ENCODE measurements at places on chromosomes 6 and 20.

GRCh38 chr20:52974179-52974594 is 2.0 kb downstream of the TSHZ2 start:
- DNase-seq, result no peak

- DNase-seq, result no peak
Observed at GRCh38 chr20:15882553-15882952, 690.7 kb downstream of the KIF16B start.

GRCh38 chr6:168288781-168289570 is 30.6 kb downstream of the DACT2 start:
- DNase-seq, result no peak

DNA sequence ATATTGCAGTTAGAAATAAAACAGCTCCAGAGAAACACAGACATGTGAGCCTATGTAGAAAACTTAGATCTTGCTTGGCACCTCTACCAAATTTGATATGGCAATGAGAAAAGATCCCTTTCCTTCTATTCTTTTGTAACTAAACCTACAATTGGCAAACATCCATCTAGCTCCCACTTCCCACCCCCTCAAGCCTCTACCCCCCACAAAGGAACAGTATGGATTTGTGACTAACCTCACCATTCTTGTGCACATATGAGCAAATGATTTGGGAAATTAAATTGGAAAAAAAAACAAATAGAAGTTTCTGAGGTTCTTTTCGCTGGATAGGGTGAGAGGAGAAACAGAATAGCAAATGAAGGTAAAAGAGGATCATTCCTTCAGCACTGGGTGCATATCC is 85.8 kb upstream of the TIAM2 start:
- DNase-seq, result no peak

GRCh38 chr6:139690007-139690406 is 315.6 kb upstream of the CITED2 start:
- no peak for DNase-seq

DNA sequence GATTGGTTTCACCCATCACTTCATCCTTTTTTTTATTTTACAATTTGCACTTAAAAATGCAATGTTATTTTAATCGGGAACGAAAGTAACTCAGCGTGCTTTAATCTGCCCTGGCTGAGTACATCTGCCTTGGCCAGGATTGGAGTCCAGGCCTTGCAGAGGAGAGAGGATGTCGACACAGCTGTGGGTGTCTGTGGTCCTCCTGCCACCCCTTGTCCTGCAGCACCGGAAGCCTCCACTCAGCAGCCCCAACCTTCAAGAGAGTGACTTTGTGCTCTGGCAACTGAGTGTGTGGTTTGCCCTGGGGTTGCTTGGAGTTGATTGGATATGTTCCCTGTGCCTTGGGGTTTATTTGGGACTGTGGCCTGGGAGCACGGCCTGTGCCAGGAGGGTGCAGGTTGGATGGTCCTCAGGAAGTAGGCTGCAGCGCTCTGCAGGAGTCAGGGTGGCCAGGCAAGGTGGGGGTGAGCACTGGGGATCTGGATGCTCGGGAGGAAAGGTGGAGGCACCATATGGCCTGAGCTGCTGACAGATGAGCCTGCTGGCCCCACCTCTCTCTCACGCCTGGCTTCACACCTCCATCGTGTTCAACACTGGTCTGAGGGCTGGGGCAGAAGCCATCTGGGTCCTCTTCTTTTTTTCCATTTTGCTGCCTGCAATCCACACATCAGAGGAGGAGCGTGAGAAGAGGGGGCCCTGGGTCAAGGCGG is 4.3 kb downstream of the MYT1 start:
- no peak for DNase-seq

DNA sequence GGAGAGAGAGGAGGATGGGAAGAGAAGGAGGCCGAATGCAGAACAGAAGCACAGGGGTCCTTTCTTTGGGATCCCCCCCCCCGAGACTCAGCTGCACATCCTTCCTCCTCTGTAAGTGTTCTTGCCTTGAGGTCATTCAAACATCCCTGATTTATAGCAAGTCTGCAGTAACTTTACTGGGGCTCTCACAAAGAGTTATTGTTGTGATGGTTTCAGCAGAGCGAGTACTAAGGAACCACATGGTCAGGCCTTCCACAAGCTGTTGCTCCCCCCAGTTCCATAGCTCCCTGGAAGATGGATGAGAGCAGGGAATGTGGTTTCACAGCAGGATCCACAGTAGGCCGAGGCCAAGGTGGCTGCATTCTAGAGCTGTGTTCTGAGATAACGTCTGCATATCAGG is 351.4 kb upstream of the CDH4 start:
- DNase-seq, result no peak

- DNase-seq, result no peak
Observed at GRCh38 chr6:108797951-108798669, 50.1 kb upstream of the ARMC2 start.

- DNase-seq, result no peak
Observed at GRCh38 chr6:13703496-13703895, 8.1 kb downstream of the RANBP9 start.

- no peak for DNase-seq
Observed at GRCh38 chr6:16434885-16435284, 196.5 kb downstream of the GMPR start.

GRCh38 chr6:168313431-168314011 is 6.1 kb downstream of the DACT2 start:
- no peak for DNase-seq

DNA sequence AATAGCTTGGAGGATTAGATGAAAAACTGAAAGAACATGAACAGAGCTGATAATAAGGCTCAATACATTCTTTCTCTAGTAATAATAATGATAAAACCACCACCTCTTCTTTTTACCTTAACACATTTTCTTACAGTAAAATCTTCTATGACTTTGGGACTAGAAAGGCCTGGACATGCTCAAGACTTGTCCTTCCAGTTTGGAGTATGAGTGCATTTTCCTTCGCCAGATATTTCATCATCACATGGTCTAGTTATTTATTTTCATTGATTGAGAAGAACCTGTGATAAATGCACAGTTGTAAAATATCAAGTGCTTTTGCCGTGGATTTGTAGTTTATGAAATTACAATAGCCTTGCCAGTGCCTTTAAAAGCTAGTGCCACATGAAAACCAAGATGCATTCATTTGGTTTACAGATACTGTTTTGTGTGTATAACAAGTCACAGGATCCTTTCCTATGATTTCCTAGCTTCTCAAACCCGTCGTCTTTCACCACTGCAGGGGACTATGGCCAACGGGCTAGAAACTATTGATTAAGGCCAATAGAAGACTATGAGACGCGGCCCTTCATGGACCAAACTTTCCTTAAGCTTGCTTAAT is 200.2 kb upstream of the ZNF217 start:
- DNase-seq, result no peak

DNA sequence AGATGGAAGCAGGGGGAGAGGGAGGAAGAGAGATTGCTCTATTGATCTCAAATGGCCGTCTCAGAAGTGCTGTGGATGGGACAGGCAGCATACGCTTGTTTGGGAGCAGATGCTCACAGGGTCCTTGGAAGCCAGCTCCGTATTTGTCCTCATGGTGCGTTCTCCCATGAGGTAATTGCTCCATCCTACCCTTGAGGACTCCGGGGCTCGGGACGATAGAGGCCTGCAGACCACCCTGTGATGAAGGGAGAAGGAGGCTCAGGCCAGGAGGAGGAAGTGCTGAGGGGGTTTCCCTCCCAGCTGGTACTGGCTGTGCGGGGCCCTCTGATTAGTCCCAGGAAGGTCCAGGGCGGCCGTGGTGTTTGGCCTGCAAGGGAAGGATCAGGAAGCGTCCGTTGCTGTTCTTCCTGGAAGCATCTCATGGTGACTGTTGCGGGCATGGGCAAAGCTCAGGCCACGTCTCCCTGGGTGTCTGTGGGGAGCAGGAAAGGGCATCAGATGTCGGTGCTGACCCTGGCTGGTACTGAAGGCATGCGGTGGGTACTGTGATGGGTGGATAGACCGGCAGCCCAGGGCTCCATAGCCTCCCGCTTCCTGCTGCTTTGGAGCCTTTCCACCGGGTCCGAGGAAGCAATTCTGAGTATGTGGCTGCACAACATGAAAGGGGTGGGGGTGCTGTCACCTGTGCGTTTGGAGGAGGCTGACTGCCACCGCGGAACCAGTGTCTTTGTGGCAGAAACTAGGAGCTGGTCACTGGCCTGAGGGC is 158.3 kb downstream of the SYCP2 start:
- DNase-seq, result no peak

DNA sequence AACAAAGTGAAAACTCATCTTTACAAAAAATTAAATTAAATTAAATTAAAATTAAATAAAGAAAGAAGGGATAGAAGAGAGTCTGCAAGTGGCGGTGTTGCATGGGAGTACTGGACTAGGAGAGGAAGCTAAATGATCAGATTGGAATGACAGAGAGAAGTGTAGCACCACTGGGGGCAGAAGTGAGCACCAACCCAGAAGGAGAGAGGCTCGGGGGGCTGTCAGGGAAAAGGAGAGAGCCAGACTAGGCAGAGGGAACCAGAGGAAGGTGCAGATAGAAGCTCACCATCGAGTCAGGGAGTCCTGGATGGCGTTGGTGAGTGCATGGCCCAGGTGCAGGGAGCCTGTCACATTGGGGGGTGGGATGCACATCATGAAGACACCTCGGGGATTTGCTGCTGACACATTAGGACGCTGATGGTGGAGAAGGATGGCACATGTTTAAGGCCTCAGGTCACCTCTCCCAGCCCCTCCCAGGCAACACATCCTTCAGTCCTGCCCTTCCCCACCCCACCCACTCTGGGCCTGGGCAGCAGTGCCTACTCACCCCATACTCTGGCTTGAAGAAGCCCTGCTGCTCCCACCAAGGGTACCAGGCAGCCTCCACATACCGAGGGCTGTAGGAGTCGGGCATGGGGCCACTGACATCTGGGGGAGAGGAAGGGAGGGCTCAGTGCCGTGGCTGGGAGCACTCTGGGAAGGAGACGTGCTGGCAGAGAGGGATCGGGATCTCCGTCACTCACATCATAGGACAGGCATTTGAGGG is 4.0 kb downstream of the VARS1 start:
- DNase-seq, result no peak

- no peak for DNase-seq
Observed at GRCh38 chr20:10648651-10649050, 25.1 kb downstream of the JAG1 start.

DNA sequence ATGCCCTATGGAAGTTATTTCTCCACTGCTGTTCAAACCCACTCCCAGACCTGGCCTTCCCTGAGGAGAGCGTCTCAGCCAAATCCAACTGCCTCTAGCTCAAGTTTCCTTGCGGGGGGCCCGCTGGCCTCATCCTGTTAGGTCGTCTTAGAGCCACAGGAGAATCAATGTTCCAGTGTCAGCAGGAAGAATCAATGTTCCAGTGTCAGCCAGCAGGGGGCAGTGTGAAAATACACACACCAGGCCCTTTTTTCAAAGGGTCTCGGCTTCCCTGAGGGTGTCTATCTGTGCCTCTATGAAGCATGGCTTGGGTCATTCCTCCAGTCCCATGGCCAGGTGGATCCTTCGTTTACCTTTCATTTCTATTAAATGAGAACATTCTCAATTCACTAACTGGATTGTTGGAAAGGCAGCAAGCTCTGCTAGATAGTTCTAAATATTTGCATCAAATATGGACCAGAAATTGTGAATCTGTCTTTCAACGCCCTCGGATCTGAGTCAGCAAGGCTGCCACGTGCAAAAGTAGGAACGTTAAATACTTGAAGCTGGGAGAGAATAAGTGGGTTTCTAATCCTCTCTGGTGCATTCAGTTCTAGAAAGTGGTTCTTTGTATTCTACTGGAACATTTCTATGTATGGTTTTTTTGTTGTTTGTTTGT is 19.2 kb downstream of the PRND start:
- DNase-seq, result peak; percentile 22

GRCh38 chr20:5550733-5551529 is 199.3 kb upstream of the SHLD1 start:
- DNase-seq, result no peak

GRCh38 chr6:85068221-85068620 is 303.8 kb upstream of the TBX18 start:
- no peak for DNase-seq

DNA sequence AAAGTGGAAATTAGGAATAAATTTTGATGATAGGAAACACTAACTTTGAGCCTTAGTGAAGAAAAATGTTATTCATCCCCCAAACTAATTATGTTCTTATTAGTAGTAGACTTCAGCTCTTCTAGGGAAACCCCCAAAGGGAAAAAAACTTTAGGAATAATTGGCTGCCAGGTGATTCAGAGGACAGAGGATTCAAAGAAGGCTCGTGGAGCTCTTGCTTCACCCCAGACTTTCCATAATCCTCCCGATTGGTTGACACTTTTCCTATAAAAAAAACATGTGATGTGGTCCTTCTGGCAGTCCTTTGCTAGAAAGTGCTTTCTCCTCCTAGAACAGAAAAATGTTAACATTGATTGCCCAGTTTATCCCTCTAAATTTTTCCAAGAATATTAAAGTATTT is 5.6 kb upstream of the CCDC170 start:
- no peak for DNase-seq

GRCh38 chr6:165758441-165758840 is 95.4 kb upstream of the PDE10A start:
- no peak for DNase-seq

DNA sequence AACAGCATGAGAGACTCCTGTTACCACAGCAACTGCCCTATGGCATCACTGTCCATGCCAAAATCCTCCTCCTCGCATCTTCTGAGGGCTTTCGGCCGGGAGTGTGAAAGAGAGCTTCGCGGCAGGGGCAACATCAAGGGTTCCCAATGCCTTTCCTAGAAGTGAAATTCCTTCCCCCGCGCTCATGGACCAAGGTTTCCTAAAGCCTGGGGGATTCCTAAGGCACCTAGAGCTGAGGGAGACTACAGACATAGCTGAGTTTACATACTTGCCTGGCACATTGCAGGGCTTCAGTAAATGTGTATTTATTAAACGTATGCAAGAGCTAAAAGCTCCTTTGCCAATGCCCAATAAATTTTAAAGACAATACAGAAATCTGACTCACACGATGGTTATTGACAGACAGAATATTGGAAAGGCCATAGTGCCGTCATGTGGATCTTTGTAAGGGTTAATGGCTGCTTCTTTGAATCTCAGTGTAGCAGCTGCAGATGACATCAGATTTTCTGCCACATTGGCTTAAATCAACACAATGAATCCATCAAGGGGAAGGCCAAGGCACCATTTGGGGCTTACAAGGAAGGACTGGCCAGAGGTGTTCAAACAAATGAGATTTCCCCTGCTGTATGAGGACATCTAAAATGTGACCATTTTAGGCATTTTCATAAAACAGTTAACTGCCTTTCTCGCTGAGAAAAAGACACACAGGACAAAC is 281.2 kb upstream of the JARID2 start:
- no peak for DNase-seq

GRCh38 chr6:5478380-5478779 is 217.1 kb downstream of the FARS2 start:
- no peak for DNase-seq

GRCh38 chr6:162640756-162641155 is 86.8 kb downstream of the PRKN start:
- DNase-seq, result no peak

- DNase-seq, result no peak
Observed at GRCh38 chr6:14858808-14859207, 387.1 kb upstream of the JARID2 start.

- DNase-seq, result no peak
Observed at GRCh38 chr6:72784581-72784980, 162.7 kb downstream of the KCNQ5 start.

DNA sequence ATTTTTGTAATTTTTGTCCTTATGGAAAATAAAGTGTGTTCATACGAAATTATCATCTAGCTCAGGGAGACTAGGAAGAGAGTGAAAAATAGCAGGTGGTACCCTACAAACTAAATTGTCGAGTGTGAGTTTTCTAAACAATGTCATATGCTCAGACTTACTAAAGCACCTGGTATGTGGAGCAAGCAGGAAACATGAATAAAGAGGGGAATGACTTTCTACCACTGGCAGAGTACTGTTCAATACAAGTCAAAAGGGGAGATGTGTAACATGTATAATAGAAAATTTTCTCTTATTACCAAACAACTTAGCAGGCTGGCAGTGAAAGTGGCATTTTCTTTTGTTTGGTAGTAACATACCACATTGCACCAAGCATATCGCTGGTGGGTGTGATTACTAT is 36.1 kb downstream of the CTNNBL1 start:
- no peak for DNase-seq
